ENCODE measurements at places on chromosomes 1 and 21.

GRCh38 chr1:46948629-46949416 is 7.5 kb upstream of the CYP4A11 start:
- no peak for DNase-seq

DNA sequence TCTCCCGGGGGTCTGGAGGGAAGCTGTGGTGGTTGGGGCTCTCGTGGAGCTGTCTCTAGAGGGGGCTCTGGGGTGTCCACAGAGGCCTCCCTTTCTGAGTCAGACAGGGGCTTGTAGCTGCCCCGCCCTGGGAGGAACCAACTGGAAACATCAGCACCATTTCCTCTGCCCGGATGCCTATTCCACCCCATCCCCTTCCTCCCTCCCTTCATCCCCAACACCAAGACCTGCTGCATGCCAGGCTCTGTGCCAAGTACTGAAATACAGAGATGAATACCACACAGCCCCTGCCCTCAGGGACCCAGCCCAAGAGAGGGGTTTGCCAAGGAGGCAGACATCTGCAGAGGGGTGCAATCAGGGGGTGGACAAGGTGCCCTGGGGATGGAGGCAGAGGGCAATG is 125.6 kb upstream of the ADAR start:
- no peak for DNase-seq

GRCh38 chr1:20823845-20824244 is 36.7 kb upstream of the HP1BP3 start:
- no peak for DNase-seq

DNA sequence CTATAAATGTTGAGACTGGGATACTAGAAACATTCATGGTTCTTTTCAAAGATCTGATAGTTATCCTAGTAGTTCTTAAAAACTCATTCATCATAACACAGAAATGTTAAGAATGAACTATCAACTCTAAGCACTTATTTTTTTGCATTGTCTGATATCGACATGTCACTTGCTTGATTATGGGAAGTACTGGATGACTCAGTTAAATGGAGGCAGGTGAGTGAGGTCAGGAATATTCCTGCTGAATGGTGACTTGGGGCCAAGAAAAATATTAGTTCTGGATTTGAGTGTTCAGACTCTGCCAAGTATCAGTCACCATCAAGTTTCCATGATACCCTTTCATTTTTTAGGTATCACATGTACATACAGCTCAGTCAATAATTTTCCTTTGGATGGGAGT is 63.6 kb downstream of the NEK7 start:
- DNase-seq: no peak

- DNase-seq: no peak
Observed at GRCh38 chr1:2248854-2249558, 20.9 kb downstream of the SKI start.
